ENCODE measurements at places on chromosomes 3 and 15.

GRCh38 chr3:143763564-143764162 lies 84.6 kb downstream of the SLC9A9 start:
- no peak for DNase-seq

DNA sequence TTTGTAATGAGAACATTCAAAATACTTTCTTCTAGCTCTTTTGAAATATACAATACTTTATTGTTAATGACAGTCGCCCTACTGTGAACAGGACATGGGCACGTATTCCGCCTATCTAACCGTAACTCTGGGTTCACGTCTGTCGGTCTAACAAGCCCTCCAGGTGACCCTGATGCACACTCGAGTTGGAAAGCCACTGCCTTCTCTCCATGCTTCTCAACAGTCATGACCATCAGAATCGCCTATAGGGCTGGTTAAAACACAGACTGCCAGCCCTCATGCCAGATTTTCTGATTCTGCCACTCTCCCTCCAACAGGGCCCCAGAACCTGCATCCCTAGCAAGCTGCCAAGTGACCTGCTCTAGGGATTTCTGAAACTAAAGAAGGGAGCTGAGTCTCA lies 140.2 kb downstream of the FOXP1 start:
- DNase-seq, result no peak

GRCh38 chr3:169278667-169279066 lies 384.8 kb downstream of the MECOM start:
- DNase-seq, result no peak

DNA sequence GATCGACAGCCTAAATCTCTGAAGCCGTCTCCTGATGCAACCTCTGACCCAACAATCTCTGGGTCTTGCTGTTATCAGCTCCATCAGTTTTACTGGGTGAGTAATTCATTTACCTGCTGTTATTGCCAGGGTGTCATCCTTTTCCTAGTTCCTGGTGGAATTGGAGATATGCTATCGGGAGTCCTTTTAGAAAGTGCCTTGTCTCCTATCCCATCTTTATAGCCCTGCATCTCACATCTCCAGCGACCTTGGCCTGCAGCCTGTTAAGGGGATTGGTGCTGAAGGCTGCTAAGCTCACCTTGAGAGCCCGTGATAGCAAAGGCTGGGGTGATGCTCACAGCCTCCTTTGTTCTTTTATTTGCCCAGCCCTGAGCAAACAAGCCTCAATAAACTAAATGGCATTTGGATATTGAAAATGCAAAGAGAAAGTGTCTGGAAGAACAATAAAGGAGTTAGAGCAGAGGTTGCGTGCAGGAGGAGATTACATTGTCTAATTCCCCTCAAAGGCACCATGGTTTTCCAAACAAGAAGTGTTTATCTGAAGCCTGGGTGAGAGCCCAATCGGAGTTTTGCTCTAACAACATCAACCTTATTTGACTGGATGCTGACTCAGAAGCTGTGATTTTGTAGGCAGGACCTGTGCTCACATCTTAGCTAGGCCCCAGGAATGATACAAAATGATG lies 101.8 kb downstream of the RPLP1 start:
- DNase-seq, result no peak

- DNase-seq, result no peak
Observed at GRCh38 chr3:59510576-59510975, 460.8 kb upstream of the CFAP20DC start.

DNA sequence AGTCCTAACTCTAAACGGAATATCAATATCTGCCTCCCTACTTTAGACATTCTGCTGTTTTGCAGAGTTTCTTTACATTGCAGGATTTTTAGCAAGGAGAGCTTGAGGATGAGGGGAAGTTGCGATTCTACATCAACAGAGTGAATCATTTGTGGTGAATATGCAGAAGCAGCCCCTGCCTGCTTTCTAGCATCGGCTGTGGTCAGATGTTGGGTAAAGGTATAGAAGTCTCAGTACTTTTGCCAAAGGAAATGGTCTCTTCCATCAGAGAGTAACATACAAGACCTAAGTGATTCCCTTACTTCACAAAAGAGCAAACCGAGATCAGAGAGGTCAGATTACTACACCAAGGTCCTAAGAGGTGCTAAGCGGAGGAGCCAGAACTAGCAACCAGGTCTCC lies 15.2 kb downstream of the ST3GAL6 start:
- no peak for DNase-seq

DNA sequence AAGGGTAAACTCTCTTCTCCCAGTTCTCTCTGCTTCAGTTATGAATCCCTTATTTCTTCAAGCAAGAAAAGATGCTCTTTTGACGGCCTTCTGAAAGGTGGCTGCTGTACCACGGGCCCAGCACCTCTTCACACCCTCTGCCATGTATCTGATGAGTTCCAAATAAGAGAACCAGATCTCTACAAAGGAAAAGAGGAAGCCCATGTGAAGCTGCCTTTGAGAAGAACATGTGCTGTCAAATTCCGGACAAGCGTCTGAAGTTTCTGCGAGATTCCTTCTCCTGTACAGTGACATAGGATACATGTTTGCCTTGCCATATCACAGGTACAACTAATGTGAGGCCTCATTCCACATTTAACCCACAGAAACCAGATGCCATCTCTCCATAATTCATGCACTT lies 59.2 kb downstream of the SH3BP5 start:
- no peak for DNase-seq

GRCh38 chr3:38137615-38138348 lies 679 bp upstream of the MYD88 start:
- no peak for DNase-seq

DNA sequence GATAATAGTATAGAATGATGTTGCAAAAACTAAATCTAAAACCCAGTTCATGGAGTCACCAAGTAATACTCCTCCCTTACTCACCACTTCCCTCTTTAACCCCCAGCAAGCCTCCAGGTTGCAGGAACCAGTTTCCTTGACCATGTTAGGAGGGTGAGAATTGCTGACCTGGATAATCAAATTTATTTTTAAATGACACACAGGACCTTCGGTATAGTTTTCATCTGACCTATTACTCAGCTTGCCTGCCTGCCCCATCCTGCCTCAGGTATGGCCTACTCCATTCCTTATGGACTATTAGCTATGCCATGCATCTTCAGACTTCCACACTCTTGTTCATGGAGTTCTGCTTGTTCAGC lies 883 bp downstream of the RTP4 start:
- no peak for DNase-seq

DNA sequence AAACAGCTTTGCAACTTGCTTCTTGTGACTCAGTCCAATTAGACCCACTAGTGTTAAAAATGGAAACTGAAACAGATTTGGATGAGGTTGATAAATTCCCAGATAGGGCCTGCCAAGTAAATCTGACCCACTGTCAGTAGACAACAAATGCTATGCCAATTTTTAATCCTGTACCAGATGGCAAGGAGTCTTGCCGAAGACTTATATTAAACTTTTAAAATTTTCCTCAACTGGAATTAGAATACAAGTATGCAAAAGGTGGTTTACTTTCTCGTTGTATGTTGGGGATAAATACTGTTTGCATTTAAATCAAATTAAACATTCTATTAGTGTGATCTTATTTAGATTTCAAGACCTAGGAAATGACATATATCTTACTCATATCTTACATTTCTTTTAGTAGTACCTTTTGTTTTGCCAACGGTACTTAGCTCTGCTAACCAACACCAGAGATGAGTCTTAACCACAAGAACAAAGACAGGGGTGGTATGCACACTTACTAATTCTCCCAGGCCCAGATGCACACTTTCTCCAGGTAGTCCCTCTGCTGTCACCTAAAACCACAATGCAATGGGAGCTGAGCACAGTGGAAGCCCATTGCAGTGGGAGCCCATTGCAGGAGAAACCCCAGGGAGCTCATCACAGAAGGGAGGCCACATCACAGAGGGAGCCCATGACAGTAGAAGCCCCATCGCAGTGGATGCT lies 77.8 kb downstream of the WWTR1 start:
- no peak for DNase-seq

DNA sequence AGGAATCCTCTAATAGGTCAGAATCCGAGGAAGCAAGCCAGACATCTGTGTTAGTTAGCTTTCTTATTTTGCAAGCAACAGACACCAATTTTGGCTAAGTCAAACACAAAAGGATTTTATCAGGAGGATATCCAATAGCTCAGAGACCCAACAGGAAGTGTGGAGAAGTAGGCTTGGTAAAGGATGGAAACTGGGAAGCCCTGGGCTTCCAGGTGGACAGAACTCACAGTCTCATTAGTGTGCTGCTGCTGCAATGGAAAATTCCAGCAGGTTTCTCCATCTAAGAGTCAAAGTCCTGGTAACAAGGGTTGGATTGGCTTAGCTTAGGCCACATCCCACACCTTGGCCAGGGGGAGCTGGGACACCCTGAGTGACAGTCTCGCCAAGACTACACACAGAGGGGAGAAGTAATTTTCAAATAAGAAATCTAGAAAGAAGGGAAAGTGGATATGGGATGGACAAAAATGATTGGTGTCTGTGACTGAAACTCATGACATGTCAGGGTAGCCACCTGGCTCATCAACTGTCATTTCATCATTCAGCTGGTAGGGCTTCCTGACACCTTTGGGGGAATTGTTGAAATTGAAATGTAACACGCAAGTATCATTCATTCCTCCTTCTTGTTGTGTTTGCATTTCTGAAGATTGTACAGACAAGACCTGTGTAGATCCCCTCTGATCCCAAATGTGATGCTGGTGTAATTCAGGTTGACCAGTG lies 158.6 kb downstream of the THSD4 start:
- DNase-seq, result no peak

- DNase-seq, result no peak
Observed at GRCh38 chr3:72338082-72338941, 509.9 kb downstream of the SHQ1 start.

- DNase-seq, result no peak
Observed at GRCh38 chr3:12750658-12751071, 8.4 kb downstream of the TMEM40 start.

DNA sequence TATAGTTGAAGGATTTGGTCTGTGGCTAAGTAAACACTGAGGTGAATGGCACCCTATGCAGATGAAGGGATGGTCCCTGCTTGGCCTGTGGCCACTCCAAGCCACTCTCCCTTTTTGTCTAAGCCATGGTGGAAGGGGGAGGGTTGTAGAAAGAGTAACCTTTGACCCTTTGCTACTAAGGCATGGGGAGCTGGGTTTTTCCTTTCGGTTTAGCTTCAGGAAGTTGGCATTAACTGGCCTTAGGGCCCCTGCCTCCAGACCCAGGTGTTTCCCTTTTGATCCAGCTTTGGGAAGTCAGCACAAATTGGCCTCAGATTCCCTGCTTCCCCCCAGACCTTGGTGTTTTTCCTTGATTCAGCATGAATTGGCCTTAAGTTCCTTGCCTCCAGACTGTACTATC lies 49.5 kb downstream of the EFCAB12 start:
- no peak for DNase-seq

DNA sequence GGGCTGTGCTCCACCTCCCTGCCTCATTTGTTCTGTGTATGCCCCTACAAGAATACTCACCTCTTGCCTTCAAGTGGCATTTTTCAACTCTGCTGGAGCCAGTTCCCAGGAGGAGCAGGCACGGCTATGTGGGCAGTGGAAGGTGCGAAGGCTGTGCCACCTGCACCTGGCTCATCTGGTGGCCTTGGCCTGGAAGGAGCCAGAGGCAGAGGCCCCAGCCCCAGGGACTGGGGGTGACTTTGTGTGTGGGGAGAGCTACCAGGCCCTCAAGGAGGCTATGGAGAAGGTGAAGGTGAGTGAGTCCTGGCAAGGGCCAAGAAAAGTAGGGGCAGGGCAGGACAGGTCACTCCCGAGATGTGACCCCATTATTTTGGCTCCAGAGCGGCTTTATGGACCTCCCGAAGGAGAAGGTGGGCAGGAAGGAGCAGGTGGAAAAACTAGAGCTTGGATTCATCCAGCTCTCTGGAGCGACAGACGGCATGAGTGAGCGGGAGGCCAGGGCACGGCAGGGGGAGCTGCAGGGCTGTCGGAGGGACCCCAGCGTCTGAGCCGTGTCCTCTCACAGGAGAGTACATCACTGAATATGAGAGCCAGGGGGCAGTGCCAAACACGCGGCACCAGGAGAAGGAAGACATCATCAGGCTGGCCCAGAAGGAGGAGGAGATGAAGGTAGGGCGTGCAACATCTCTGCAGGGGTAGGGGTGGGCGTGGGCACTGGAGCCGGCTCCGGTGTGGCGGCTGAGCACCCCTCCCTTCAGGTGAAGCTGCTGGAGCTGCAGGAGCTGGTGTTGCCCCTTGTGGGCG lies 57.3 kb upstream of the UBE2Q2 start:
- DNase-seq, result no peak

GRCh38 chr3:48935530-48935929 lies 16.9 kb downstream of the ARIH2 start:
- no peak for DNase-seq

DNA sequence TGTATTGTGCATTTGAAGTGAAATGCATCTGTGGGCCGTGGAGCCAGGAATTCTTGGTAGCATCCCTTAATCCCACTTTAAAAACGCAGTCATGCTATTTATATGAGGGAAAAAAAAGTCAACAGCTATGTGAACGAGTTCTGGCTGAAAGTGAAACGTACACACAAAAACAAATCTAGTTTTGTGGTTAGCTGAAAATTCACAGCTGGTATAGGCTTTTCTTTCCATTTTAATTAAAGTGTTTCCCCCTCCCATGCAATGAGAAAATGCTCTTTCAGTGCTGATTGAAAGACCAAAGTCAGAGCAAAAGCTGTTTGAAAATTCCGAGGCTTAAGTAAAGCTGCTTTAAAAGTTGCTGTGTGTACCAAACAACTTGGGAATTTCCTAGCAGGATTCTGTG lies 297.4 kb downstream of the PLCL2 start:
- no peak for DNase-seq

Measured in activated gamma-delta T cell treated with Interleukin-2 at 50 U/mL for 16 hours (primary cell).